ENCODE measurements at places on chromosomes 11 and 22.
A peak's percentile ranks its signal among the peaks of the same experiment; 100 is the strongest.

DNA sequence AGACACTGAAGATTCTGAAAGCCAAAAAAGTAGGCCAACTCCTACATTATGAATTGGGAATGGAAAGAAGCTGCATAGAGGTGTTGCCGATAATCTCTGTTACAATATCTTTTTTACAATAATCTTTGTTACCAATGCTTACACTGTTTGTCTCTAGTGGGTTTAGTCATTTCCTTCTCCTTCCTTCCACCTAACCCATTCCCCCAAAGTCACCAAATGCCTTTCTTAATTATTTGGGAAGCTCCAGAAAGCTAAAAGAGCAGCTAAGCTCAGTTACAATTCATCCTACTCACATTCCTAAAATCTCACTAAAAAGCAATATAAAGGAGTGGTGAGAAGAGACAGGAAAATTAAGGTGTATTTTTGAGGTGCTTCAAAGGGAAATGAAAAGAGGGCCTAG, 313.7 kb downstream of the SWAP70 start:
- no peak for DNase-seq

DNA sequence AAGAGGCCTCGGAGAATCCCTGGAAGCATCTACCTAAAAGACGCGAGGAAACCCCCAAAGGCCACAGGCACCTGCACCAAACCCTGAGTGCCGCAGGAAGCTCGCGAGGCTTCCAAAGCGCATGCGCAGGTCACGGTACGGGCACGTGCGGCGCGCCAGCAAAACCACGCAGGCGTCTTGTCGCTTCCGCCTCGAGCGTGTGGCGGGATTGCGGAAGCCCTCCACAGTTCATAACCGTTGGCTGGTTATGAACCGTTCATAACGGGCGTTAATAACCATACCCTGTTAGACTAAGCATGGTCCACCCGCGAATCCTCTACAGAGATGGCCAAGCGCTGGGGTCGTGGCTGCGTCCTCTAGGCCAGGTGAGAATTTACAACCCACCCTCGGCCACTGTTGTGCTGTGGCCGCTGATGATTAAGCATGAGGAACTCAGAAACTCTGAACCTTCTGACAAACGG, 46.4 kb downstream of the MORC2 start:
- DNase-seq: peak; percentile 82

DNA sequence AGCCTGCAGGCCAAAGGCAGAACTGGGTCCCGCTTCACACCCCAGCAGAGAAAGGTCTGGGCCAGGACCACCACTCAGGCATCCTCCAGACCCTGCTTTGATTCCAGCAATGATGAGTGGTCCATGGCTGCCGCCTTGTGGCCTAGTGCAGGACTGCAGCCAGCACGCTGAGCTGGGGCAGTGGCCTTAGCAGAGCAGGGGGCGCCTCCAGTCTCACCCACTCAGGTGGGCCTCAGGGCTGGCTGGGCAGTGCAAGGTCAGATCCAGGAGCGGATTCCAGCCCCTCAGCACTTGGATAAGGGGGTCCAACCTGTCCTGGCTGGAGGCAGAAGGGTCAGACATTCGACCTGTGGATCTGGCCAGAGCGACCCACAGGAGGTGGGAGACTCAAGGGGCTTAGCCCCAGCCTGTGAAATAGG, 9.6 kb upstream of the PDE2A start:
- peak; percentile 37 for DNase-seq

DNA sequence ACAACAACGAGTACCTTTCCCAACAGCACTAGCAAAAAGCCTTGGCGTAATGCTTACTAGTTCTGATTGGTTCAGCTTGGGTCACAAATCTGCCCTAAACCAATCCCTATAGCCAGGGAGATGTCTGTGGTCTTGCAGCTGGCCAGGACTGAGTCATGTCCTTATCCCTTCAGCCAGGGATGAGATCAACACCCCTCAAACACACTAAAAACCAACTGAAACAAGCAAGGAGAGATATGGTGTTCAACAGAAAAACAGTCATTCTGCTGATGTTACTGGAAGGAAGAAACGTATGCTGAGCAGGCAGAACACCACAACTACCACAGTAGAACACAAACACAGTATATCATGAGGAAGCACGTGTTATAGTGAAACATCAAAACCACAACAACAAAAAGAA, 375.6 kb downstream of the LARGE1 start:
- DNase-seq: no peak

DNA sequence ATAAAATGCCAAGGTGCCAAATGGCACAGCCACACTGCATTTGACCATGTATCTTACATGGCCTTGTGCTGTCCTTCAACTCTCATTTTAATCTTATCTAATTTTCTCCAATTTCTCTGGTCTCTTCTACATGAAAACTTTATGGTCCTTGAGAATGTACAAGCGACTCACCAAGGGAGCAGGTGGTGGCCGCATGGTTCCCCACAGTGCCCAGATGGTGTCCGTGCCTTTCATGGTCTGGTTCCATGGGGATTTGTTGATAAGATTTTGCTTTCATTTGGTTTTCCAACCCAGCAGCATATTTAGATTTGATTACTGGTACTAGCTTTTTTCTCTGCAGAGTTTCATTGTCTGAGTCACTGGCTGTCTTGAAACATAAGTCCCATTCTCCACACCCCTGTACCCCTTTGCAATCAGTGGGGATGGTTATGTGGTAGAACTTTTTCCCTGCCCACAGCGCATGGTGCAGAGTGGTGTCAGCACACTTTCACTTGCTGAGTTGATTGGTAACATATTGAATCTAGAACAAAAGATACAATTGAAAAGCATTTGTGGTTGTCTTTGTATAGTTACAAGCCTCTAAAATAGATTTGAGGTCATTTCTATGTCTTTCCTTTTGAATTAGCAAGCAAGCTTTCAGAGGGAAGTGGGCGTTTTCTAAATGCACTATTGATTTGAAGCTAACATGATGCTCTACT, 24.1 kb downstream of the ZNRF3 start:
- no peak for DNase-seq

- peak; percentile 61 for DNase-seq
These were observed 107.8 kb downstream of the OSBP2 start for GRCh38 chr22:30802202-30803166.

DNA sequence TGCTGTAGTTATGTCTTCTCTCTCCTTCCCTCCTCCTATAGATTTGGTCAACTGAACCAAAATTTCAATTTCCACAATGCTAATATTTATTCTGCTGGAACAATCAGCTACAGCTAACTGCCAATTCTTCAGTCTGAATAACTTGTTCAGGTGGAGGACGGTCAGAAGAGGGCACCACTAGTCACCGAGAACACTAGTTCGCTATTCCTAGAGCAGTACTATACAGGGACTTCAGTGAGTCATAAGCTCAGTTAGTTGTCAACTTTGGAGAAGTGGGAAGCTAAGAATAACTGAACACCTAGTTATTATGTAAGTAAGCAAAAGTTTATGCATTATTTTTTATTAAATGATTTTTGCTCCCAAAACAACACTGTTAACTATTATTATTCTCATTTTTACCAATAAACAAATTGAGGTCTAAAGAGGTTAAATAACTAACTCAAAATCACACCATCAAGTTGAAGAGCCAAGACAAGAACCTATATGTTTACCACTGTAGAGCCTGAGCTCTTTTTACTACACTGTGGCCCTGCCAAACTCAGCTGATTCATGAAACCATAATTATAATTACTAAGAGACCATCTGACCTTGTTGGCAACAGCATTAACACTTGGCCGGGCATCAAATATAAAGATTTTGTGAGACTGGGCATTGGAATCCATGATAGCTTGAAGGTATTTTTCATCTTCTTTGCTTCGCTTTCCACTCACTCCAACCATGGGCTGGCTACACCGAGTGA, 59.0 kb downstream of the CEP57 start:
- DNase-seq: no peak

Measured in central memory CD4-positive, alpha-beta T cell (primary cell).